Activated CD8-positive, alpha-beta T cell treated with anti-CD3 and anti-CD28 coated beads for 36 hours (primary cell): ENCODE measurements at places on chromosomes 6 and 20. TPM values are rescaled to one million over a fixed set of nuclear protein-coding genes. Genes with fewer than 3 reads are reported as not detected.

GID8 gene
- total RNA-seq, result 42.2 TPM

DNA sequence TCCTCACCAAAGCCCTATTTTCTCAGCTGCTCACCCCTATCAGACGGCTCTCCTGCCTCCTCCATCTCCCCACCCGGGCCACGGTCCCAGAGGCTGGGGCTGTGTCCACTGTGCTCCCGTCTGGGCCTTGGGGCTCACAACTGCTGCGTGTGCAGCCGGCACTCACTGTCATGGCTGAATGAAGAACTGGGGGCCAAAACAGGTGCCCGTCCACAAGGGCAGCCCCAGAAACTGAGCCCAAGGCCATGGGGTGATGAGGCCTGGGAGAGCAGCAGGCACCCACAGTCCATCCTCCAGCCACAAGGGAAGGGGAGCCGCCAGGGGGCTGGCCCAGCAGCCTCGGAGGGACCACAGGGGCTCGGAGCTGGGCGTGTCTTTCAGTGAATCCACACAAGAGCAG, 159.5 kb downstream of the DLL1 start:
- no peaks in the 10 kb centered on the region for H3K4me1 ChIP-seq
- no peak overlapping the region for H3K27ac ChIP-seq

SAMHD1 gene
- total RNA-seq, result 35.9 TPM

TFAP2D gene
- total RNA-seq, result not detected

DNA sequence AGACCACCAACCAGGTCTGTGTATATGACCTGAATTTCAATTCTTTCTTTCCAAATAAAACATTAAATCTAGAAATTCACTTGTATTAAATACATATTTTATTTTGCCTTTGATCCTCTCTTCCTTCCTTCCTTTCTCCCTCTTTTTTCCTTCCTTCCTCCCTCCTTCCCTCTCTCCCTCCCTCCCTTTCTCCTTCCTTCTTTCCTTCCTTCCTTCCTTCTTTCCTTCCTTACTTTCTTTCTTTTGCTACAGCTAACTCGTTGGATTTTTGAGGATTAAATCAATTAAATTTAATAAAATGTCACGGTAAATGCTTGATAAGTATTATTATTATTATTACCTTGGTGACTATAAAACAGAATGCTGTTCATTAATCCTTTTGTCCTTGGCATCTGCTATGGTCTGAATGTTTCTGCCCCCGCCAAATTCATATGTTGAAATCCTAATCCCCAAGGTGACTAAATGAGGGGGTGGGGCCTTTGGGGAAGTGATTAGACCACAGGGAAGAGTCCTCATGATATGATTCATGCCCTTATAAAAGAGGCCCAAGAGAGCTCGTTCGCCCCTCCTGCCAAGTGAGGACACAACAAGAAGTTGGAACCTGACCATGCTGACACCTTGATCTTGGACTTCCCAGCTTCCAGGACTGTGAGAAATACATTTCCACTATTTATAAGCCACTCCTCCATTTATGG, 67.6 kb upstream of the BTBD3 start:
- no peak overlapping the region for H3K4me3 ChIP-seq
- no peak for DNase-seq
- no peaks in the 10 kb centered on the region for H3K27me3 ChIP-seq
- no peaks in the 10 kb centered on the region for H3K36me3 ChIP-seq
- H3K27ac ChIP-seq, result no peak overlapping the region

- H3K4me3 ChIP-seq, result no peak overlapping the region
- no peak overlapping the region for H3K27ac ChIP-seq
- DNase-seq, result no peak
- no peaks in the 10 kb centered on the region for H3K36me3 ChIP-seq
- no peaks in the 10 kb centered on the region for H3K4me1 ChIP-seq
Observed at GRCh38 chr6:167238694-167239467, 52.2 kb upstream of the UNC93A start.

- no peaks in the 10 kb centered on the region for H3K27me3 ChIP-seq
- H3K4me1 ChIP-seq, result peaks cover 13% of the 10 kb centered on the region
- H3K27ac ChIP-seq, result no peak overlapping the region
Observed at GRCh38 chr20:25361287-25361683, 29.4 kb downstream of the ABHD12 start.

GRCh38 chr6:109010705-109011102, 83.9 kb downstream of the SESN1 start:
- H3K4me1 ChIP-seq, result peaks cover 60% of the 10 kb centered on the region
- no peak for DNase-seq
- H3K27me3 ChIP-seq, result no peaks in the 10 kb centered on the region
- peak overlapping the region; percentile 51 for H3K27ac ChIP-seq

DNA sequence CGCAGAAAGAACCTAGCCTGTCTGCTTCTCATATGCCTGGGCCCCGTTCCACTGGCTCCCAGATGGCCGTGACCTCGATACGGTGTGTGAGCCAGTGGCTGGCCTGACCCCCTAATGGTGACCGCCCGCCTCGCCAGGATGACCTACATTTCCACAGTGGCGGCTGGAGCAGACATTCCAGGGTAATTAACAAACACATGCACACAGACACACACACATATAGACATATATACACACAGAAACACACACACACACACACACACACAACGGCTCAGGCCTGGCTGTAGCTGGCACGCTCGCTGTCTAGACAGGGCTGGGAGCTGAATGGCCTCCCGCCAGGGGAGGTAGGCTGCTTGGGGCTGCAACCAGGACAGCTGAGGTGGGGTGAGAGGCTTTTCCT, 227.1 kb downstream of the ANKRD60 start:
- no peak overlapping the region for H3K27ac ChIP-seq
- peaks cover 9% of the 10 kb centered on the region for H3K4me1 ChIP-seq
- no peak for DNase-seq
- no peak overlapping the region for H3K4me3 ChIP-seq
- H3K36me3 ChIP-seq, result no peaks in the 10 kb centered on the region

DNA sequence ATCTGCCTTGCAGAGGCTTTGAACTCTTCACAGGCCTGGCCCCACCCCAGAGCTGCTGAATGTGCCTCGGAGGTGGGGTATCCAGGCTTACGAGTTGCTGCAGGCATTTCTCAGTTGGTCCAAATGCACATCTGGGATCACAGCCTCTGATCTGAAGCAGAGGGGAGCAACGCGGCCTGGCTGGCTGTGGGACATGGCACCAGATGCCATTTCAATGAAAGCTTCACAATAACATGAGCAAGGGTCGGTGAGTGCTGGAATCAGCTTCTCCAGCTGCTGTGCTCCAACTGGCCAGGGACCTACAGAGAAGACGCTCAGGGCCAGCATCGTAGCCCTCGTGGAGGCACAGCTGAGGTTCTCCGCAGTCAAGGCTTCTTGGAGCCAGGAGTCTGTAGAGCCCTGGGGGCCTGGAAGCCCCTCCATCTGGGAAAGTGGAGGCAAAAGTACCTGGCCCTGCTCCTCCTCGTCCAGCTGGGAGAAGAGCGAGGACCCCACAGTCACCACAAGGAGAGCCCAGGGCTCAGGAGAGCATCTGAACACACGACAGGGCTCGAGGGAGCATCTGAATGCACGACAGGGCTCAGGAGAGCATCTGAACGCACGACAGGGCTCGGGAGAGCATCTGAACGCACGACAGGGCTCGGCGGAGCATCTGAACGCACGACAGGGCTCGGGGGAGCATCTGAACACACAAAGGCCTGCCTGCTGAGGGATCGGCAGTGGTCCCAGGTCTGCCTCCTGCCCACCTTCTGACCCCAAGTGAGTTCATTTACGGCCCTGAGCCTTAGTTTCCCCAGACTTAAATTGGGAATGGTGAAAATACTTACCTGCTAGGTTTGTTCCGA, 165.2 kb downstream of the DLL1 start:
- H3K27me3 ChIP-seq, result no peaks in the 10 kb centered on the region
- DNase-seq, result no peak
- H3K4me1 ChIP-seq, result no peaks in the 10 kb centered on the region
- H3K36me3 ChIP-seq, result peaks cover 2% of the 10 kb centered on the region
- no peak overlapping the region for H3K27ac ChIP-seq
- H3K4me3 ChIP-seq, result no peak overlapping the region

TP53TG5 gene
- 0.29 TPM for total RNA-seq

- no peak overlapping the region for H3K4me3 ChIP-seq
- DNase-seq, result no peak
- H3K4me1 ChIP-seq, result no peaks in the 10 kb centered on the region
- H3K27ac ChIP-seq, result no peak overlapping the region
Observed at GRCh38 chr6:87540539-87540938, 49.2 kb downstream of the RARS2 start.
